ENCODE measurements at places on chromosomes 3 and 15. TPM values are rescaled to one million over a fixed set of nuclear protein-coding genes. Genes with fewer than 3 reads are reported as not detected.
A peak's percentile ranks its signal among the peaks of the same experiment; 100 is the strongest.

DNA sequence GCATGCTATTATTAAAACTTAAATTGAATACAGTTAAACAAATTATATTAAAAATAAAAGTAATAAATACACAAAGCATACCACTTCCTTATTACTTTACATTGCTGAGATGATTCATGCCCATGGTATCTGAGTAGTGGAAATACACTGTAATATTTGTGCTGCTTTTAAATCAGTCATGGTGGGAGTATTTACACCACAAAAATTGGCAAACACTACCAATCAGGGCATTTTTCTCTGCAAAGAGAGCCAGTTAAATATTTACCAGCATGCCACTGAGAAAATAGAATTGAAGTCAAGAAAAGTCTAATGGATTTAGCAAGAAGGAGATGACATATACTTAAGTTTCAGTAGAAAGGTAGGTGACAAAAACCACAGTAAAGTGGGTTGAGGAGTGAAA is 19.6 kb downstream of the PPARG start:
- H3K4me3 ChIP-seq: no peak overlapping the region
- no peaks in the 10 kb centered on the region for H3K36me3 ChIP-seq
- peaks cover 26% of the 10 kb centered on the region for H3K4me1 ChIP-seq
- no peak for DNase-seq

Gene TNFAIP8L3
- 0.14 TPM for total RNA-seq

DNA sequence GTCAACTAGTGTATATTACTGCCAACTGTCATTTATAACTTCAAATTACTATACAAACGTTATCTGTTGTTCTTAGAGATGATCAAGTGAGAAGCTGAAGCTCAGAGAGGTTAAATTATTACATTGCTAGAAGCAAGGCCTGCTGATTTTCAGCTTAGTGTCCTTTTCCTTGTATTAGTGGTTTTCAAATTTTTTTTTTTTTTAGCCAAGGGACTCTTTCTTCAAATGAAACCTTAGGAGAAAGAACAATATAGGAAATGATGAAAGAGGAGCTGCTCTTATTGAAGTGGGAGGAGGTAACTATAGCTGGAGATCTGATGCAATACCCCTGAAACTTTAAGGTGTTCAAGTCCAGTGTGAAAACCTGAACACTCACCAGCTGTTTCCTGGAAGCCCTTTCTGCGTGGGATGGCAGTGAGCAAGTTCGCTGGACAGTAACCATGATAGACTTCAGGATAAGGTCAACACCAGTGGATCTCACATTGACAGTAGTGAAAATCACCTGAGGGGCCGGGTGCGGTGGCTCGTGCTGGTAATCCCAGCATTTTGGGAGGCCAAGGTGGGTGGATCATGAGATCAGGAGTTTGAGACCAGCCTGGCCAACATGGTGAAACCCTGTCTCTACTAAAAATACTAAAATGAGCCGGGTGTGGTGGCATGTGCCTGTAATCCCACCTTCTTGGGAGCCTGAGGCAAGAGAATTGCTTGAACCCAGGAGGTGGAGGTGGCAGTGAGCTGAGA is 376.2 kb downstream of the EDEM1 start:
- H3K27me3 ChIP-seq: no peaks in the 10 kb centered on the region
- peak; percentile 2 for DNase-seq
- peak overlapping the region; percentile 89 for H3K27ac ChIP-seq
- H3K4me3 ChIP-seq: no peak overlapping the region

Gene BCL2A1
- 39.6 TPM for total RNA-seq

Gene JAGN1
- total RNA-seq: 34.6 TPM

Data from activated T-cell treated with anti-CD3 and anti-CD28 coated beads, Interleukin-2, amount 50 U/mL, for 72 hours (primary cell).